ENCODE measurements at places on chromosomes 4 and X. TPM values are rescaled to one million over a fixed set of nuclear protein-coding genes. Genes with fewer than 3 reads are reported as not detected.

DNA sequence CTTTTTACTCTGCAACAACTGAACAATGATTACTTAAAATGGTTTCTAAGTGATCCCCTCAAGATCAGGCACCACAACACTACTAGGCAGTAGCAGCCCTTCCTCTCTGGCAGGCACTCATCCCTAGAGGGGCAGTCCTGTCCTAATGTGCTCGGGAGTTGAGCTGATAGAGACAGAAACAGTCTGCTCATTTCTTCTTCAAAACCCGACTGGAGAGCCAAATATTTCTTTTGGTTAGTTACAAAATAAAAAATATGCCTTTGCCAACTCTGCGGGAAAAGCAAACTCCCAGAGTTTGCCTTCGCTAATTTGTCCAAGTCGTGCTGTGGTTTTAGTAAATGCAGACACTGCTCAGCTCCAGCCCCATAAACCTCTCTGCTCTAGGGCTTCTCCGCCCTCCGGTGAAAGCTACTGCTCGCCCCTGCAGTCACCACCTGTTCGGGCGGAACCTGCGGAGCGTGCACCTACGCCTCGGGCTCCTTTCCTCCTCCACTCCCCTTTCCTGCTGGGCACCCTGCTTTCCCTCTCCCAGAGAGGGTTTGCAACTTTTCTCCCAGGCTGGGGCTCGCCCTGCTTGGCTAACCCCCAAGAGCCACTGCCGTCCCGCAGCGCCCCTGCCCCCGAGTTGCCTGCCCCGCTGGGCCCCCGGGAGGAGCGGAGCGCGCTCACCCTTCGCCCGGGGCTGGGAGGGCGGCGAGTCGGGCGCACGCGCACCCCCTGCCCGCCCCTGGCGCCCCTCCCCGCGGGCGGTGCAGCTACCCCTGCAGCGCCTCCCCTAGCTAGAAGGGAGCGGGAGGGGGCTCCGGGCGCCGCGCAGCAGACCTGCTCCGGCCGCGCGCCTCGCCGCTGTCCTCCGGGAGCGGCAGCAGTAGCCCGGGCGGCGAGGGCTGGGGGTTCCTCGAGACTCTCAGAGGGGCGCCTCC lies at the start of gene NPNT:
Gene NPNT, plus strand, starts transcription at position 812 of the 923 bp plus-strand sequence. CDS start 182 bp downstream, outside the sequence.
- no peak for DNase-seq

ASB12 gene
- not detected for total RNA-seq

CLGN gene
- 8.2 TPM for total RNA-seq

DNA sequence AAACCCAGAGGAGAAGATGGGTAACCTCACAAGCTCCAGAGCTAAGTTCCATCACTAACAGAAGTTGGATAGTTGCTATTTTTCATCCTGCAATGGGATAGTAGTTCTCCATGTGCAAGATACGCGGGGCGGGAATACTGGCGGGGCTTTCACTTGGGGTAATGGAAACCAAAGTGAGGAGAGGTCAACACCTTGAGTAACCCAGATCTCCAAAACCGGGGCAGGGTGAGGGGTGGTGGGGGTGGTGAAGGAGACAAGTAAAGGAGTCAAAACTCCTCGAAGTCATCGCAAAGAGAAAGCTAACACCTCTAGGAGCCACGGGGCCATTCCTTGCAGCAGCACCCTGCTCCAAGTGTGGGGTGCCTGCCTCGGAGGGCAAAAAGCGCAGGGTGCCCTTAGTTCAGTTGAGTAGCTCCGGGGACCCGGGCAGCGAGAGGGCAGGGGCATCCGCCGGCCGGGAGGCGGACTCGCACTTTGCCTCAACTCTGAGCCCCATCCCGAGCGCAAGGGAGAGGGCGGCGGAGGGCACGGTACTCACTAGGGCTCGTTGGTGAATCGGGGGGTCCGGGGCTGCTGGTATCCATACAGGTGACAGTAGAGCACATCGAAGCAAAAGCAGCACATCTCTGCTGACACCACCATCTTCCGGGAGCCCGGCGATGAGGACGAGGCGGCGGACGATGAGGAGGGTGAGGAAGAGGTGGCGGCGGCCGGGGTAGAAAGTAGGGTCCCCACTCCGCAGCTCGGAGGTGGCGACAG lies 645 bp downstream of the AMMECR1 start:
- DNase-seq = peak; percentile 51

GRCh38 chr4:40306976-40307375 lies 28.2 kb upstream of the CHRNA9 start:
- DNase-seq = no peak

- DNase-seq = no peak
Measured at GRCh38 chrX:18575744-18576143, 96.2 kb downstream of the RS1 start.

GRCh38 chrX:128800138-128800537 lies 723.2 kb downstream of the SMARCA1 start:
- no peak for DNase-seq

ODAM gene
- total RNA-seq = 0.25 TPM

GRCh38 chr4:126869967-126870366 lies 762.8 kb upstream of the INTU start:
- no peak for DNase-seq

GRCh38 chrX:66000628-66001272 lies 39.1 kb downstream of the VSIG4 start:
- no peak for DNase-seq

DNA sequence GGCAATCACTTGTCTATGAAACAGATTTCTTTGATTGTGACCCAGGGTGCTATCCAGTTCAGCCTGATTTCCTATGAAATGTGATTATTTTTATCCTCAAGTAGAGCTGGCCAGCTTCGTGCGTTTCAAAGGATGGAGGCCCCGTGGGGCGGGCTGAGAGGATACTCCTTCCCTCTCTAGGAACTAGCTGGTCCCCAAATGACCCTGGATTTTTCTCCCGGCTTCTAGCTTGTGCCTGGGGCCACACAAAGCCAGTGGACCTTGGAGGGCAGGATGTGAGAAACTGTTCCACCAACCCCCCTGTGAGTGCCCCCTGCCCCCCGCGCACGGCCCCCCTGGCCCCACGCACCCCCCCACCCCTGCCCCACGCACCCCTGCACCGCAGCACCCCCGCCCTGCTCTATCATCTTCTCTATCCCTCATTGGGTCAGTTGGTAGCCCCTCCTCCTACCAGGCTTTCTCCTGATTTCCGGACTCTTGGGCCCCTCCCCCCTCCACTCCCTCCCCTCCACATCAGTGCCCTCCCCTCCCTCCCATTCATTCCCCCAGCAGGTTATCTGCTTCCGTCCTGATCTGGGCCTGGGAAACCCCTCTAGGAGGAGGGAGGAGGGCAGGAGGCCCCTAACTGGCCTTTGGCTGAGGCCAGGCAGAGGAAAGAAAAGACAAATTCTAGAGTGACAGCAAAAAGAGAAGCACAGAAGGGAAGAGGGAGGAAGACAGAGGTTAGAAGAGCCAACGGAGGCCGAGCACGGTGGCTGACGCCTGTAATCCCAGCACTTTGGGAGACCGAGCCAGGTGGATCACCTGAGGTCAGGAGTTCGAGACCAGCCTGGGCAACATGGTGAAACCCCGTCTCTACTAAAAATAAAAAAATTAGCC lies 3.3 kb downstream of the XPNPEP2 start:
- no peak for DNase-seq

ACOX3 gene
- 24.6 TPM for total RNA-seq

DNA sequence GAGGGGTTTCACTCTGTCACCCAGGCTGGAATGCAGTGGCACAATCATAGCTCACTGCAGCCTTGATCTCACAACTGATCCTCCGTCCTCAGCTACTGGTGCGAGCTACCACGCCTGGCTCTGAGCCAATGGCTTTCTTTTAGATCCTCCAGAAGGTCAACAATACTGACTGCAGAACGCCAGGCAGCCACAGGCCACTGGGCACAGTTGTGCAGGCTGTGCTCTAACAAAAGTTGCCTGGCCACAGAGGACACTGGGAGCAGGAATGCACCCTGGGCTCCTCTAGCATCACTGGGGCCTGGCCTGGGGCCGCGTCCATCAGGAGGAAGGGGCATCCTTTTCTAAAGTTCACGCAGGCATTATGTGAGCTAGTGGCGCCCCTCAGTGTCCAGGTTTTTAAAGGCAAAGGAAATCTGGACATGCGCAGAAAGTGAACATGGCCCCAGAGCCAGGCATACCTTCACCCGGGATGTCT lies 14.9 kb upstream of the PORCN start:
- DNase-seq = peak; percentile 34

DNA sequence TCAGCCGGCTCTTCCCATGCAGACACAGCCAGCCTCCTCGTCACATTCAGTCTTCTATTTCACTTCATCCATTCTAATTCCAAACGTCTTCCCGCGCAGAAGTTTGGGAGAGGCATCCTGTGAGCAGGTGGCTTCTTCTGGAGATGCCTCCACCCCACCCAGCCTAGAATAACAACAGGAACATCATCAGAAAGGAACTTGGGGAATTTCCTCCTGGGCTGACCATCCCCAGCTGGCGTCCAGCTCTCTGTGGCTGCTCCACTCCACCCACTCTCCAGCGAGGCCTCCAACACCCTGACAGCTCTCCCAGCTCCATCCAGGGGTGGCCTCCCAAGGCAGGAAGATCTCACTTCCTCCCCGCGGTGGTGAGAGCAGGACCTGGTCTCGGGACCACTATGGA lies 5.5 kb upstream of the C4orf50 start:
- DNase-seq = no peak

FGA gene
- 12,179 TPM for total RNA-seq

- DNase-seq = no peak
Measured at GRCh38 chr4:180532691-180533090, 1710.5 kb upstream of the TENM3 start.

GPR82 gene
- 0.14 TPM for total RNA-seq

DNA sequence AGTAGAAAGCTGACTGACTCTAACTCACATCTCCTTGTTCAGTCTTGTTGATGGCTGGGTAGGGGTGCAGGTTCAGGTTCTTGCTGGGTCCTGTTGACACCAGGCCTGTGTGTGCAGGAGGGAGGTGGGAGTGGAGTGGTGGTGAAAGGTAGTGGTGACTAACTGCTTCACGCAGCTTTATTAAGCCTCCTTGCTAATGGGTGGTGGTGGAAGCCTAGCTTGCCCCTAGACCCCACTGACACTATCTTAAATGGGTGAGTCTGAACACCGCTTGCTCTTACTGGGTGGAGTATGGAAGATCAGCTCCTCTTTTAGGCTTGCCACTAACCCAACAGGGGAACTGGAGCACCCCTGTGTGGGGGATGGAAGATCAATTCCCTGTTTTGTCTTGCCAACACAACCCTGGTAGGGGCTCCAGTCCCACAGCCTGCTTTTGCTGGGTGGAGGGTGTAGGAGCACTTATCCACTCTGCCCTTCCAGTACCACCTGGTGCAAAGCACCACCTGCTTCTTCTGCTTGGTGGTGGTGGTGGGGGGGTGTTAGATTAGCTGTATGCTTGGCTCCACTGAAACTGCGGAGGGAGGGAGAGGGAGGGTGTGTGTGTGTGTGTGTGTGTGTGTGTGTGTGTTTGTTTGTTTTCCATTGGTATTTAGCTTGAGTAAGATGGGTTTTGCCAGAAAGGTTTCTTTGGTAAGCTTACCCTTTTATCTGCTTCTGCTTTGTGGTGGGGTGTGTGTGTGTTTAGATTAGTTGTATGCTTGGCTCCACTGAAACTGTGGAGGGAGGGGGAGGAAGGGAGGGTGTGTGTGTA lies 25.6 kb downstream of the KDM6A start:
- no peak for DNase-seq

GRCh38 chrX:68163441-68163840 lies 269.9 kb downstream of the OPHN1 start:
- no peak for DNase-seq

DCAF4L1 gene
- 0.59 TPM for total RNA-seq

DNA sequence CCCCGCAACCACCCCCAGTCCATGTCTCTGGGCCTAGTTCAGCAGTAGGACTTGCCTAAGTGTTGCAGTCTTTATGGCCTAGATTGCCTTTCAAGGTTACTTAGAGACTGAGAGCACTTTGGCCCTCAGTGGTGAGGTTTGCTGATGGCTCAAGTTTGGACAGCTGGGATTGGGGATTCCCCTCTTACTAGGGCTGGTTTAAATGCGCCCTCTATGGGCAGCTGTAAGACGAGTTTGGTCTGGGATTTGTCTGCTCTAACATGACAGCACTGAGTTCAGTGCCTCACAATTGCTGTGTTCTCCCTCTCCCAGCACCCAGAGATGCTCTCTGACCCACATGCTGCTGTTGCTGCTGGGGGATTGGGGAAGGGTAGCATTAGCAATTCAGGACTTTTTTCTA lies 23.1 kb downstream of the DACH2 start:
- no peak for DNase-seq

All from liver (tissue), 10 donors.